CD4-positive, alpha-beta T cell (primary cell): ENCODE measurements at places on chromosomes 5 and 9.

DNA sequence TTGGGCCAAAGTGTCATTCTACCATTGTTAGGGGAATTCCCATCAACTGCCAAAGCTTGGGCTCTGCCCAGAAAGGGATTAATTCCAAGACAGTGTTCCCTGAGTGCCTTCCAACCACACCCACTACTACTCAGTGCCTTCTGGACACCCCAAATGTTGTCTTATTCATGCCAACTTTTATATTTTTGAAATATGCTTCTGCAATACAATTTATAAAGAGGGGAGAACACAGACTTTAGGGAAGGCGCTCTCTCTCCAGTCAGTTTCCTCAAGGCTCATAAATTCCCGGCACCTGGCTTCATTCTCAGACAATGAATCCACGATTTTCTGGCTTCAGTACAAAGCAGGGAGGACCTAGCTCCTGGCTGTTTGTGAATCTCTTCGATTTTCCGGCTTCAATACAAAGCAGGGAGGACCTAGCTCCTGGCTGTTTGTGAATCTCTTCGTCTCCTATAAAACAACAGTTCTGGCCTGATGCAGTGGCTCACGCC is 120.1 kb upstream of the MYO10 start:
- DNase-seq: no peak

DNA sequence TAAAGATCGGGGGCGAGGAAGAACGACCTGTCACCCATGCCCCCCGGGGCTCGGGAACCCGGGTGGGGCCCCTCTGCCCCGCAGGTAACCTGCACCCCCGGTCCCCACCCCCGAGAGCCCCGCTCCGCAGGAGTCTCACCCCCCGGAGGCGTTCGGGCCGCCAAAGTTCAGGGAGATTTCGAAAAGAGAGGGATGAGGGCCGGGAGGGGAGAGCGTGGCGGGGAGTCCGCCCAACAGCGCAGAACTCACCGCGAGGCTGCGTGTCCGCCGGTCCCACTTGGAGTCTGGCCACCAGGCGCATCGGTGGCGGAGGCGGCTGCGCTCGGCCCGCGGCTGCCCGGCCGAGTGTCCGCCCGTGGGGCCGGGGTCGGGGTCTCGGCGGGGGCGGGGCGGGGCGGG is at the start of gene PHF19:
PHF19 (minus strand) TSS at position 347 of the 399 bp plus-strand sequence. CDS start 2,447 bp downstream, outside the sequence.
- DNase-seq: peak; percentile 45

- no peak for DNase-seq
Measured at GRCh38 chr5:96022971-96023370, 61.3 kb upstream of the ELL2 start.

GRCh38 chr5:57432876-57433275 is 49.7 kb downstream of the ACTBL2 start:
- no peak for DNase-seq

GRCh38 chr5:79070350-79070667 is 742 bp downstream of the BHMT2 start:
- no peak for DNase-seq

GRCh38 chr5:87053146-87053545 is 214.5 kb upstream of the RASA1 start:
- no peak for DNase-seq

DNA sequence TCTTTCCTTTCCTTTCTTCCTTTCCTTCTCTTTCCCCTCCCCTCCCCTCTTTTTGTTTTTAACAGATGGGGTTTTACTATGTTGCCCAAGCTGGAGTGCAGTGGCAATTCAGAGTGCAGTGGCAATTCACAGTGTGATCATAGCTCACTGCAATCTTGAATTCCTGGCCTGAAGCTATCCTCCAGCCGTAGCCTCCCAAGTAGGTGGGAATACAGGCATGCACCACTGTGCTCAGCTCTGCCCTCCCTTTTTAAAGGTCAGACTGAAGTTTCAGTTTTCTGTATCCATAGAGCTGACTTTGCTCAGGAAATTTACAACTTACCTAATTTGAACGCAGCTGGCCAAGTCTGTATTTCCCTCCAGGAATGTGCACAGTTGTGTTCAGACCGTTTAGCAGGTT is 696 bp downstream of the CCL28 start:
- DNase-seq: no peak

DNA sequence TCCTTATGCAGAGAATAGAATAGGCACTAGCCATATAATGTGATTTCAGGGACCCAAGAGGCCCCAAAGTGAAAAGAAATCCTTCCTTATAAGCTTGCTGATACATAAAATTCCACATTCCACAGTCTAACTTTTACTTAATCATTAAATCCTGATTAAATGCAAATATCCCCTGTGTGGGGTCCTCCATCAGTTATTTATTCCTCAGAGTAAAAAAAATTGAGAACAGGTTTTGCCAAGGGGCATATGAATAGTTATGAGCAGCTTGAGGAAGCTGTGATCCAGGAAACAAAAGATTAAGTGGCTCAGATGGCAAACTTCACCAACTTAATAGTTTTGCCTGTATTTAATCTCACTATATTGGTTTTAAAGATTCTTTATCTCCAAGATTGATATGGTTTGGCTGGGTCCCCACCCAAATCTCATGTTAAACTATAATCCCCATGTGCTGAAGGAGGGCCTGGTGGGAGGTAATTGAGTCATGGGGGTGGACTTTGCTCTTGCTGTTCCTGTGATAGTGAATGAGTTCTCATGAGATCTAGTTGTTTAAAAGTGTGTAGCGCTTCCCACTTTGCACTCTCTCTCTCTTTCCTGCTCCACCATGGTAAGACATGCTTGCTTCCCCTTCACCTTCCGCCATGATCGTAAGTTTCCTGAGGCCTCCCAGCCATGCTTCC is 324.9 kb downstream of the NPR3 start:
- no peak for DNase-seq

DNA sequence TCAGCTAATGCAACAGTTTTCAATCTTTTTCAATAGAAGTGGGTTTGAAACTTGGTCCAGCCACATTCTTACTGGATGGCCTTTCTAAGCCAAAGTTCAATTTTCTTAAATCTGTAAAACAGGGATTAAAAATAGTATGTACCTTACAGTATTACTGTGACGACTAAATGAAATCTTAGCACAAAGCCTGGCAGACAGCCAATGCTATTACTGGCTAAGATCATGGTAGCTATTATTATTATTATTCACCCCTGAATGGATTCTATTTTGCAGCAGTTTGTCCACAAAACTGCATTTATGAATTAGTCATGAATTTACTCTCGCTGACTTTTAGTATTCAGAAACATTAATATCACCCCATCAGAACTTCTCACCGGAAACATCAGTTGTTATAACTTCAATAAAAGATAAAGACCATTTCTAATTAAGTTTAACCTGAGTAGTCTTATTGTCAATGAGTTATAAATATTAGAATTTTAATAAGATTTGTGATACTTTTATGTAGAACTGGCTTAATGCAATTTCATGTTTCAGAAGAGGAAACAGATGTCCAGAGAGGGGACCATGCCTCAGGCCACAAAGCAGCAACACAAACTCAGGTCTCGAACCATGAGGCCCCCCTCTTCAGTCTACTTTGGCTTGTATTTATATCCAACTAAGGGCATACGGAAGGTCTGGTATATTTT is 468.2 kb downstream of the ARHGEF28 start:
- no peak for DNase-seq

DNA sequence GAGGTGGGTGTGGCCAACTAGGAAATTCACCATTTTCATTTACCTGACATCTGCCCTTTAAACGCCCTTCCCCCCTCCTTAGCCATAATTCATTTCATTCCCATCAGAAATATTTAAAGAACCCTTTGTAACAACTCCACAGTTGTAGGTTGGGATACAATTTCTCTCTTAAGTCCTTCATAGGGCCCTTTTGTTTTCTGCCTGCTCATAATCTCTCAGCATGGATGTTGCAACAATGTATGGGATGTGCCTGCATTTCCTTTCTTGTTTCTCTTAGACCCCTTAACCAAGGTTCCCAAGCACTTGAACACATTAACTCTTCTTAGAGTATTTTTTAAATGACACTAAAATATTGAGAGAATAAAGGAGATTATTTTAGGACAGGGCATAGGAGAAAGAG is 51.7 kb upstream of the MYO10 start:
- DNase-seq: no peak

GRCh38 chr5:98753507-98753906 is 20.0 kb upstream of the RGMB start:
- no peak for DNase-seq

DNA sequence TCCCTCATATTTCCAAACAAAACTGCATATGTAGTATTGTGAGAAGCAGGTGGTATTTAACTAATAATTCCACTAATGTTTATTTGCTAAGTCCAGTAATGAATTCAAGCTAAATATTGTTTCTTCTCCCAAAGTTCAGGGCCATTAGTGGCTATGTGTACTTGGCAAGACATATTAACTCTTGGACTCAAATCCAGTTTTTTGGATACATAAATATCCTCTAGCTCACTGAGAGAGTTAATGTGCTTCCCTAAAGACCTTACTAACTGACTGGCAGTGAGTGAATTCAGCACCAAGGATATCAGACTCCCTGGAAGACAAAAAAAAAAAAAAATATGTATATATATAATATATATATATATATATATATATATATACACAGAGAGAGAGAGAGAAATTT is 214.1 kb downstream of the RAB3C start:
- no peak for DNase-seq

GRCh38 chr9:78612091-78612490 is 315.2 kb downstream of the PSAT1 start:
- DNase-seq: no peak

GRCh38 chr5:174532455-174533453 is 191.6 kb upstream of the MSX2 start:
- DNase-seq: no peak

DNA sequence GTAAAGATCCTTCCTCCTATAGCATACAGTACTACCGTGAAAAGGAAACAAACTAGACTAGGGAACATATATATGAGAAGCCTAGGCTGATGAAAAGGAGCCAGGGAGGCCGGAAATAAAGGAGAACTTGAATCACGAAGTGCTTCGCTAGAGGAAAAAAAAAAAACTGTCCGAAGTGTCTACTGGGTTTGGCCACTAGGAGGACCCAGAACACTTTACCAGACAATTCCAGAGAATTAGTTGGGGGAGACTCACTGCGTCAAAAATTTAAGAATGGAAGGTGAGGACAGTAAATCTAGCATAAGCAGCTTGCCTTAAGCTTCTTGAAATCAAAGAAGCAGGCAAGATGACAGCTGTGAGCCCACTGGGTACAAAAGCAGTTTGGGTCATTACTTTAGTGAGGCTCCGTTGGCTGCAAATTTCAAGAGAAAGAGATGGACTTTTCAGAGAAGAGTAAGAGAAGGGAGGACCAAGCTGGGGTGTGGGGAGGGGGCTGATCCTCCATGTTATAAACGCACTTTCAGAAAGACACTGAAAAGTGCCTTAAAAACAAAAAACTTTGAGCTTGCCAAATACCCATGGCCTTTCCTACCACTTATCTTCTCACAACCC is 47.4 kb downstream of the P4HA2 start:
- DNase-seq: no peak

GRCh38 chr5:116858705-116859333 is 284.2 kb upstream of the SEMA6A start:
- no peak for DNase-seq

- DNase-seq: no peak
Measured at GRCh38 chr9:73583576-73583975, 431.9 kb downstream of the ANXA1 start.

DNA sequence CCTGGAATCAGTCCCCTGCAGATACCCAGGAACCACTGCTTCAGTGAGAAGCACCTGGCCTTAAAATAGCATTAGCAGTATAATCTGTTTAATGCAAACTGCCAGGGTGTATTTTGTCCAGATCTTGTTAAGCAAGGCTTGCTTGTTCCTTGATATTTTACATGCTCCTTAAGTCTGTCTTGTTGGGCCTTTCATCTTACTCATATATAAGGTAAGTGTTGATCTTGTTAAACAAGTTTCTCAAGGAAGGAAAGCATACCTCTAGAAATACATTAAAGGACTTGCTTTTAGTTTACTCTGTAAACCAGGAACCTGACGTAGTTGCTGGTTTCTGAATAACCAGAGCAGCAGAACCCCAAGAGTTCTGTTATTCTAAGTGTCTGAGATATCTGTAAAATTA is 13.7 kb downstream of the HSPA4 start:
- no peak for DNase-seq

DNA sequence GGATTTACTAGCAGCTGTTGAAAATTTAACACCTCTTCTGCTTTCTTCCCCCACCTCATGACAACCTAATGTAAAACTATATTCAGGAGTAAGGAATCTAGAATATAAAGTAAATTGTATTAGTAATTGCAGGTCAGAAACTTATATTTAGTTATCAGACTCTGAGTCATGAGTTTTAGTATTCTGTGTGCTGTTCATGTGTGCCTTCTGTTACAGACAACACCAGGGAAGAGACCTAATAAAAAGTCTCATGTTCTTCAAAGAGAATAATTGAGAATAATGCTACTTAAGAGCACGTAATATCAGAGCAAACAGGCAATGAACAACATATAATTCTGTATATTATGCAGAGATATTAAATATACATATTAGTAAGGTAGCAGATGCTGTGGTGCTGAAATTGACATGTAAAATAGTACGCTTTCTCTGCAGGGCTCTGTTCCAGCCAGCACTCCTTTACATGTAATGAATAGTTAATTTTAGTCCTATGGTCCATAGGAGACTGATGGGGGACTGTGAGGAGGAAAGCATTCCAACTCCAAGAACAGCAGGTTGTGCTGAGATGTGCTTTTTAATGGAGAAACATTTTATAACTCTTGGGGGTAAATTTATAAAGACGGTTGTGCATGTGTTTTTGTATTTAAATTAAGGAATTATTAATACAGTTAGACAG is 106.4 kb downstream of the ZSWIM6 start:
- DNase-seq: no peak
